ENCODE measurements at places on chromosomes 1 and 21. TPM values are rescaled to one million over a fixed set of nuclear protein-coding genes. Genes with fewer than 3 reads are reported as not detected.

GRCh38 chr1:64171797-64172281 lies 31.6 kb upstream of the UBE2U start:
- DNase-seq: no peak

DNA sequence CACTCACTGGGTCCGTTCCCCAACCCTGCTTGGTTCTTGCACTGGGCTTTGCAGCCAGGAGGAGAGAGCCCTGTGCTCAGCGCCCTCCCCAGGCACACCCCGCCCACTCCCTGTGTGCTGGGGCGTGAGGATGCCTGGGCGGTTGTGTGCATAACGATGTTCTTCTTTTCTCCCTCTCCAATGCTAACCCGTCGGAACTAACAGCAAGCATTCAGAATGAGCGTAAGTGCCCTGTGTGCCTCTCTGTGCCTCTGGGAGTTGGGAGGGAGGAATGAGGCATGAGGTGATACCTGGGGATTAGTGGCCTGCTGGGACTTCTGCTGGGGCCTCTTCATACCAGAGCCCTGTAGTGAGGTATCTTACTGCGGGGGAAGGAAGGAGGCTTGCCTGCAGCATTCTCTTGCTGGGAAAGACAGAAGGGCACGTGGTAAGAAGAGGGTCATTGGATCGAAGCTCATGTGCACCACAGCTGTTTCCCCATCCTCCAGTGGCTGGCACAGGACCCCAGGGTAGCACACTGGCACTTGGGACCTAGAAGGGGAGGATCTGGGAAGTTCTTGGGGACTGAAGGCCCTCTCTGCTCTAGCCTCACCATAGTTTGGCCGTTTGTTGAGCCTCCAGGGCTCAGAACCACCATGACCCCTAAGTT lies 79.8 kb downstream of the NFASC start:
- no peak for DNase-seq

- no peak for DNase-seq
Observed at GRCh38 chr21:33824156-33824941, 91.3 kb downstream of the ATP5PO start.

GRCh38 chr1:110070671-110071242 lies at the start of gene ALX3:
Gene ALX3, minus strand, starts transcription at chr1:110070672. Its CDS starts 60 bp downstream, at chr1:110070612.
- DNase-seq: no peak

Gene RIMS3
- polyA plus RNA-seq: 1.1 TPM

Gene KRTAP20-2
- not detected for polyA plus RNA-seq

DNA sequence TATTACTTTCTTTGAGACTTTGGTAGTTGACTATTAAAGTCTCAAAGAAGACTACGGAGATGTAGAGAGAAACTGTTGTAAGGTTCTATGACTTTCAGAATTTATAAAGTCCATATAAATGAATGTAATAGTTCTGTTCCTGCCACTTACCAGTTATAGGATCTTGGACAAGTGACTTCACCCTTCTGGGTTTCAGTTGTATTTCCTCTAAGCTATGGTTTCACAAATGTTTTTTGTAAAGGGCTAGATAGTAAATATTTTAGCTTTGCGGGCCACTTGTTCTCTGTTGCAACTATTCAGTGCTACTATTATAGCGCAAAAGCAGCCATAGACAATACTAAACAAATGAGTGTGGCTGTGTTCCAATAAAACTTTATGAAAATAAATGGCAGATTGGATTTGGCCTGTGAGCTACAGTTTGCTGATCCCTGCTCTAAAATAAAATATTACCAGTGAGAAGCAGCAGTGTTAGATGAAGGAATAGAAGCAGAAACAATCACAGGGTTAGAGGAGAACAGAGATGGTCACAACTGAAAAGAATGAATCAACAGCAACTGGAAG lies 14.7 kb downstream of the ZMPSTE24 start:
- no peak for DNase-seq

- no peak for DNase-seq
Observed at GRCh38 chr21:41045534-41046268, 122.3 kb upstream of the BACE2 start.

- DNase-seq: no peak
Observed at GRCh38 chr1:150765296-150765976, at the start of gene CTSS. Gene CTSS, minus strand, starts transcription at chr1:150765778. Its CDS starts 1,015 bp downstream, at chr1:150764763.

GRCh38 chr1:168379104-168379860 lies 98.6 kb downstream of the TBX19 start:
- no peak for DNase-seq

Gene TDRD5
- 0.39 TPM for polyA plus RNA-seq

Gene IARS2
- polyA plus RNA-seq: 76.4 TPM

Gene CLCNKB
- polyA plus RNA-seq: 5.7 TPM

- DNase-seq: no peak
Observed at GRCh38 chr1:226569879-226570547, 21.4 kb downstream of the STUM start.

Gene PRAMEF12
- not detected for polyA plus RNA-seq

Gene RAB42
- polyA plus RNA-seq: 6.7 TPM

GRCh38 chr1:66132324-66132723 lies 339.6 kb downstream of the PDE4B start:
- no peak for DNase-seq

GRCh38 chr1:56135069-56135863 lies 444.1 kb downstream of the PLPP3 start:
- no peak for DNase-seq

DNA sequence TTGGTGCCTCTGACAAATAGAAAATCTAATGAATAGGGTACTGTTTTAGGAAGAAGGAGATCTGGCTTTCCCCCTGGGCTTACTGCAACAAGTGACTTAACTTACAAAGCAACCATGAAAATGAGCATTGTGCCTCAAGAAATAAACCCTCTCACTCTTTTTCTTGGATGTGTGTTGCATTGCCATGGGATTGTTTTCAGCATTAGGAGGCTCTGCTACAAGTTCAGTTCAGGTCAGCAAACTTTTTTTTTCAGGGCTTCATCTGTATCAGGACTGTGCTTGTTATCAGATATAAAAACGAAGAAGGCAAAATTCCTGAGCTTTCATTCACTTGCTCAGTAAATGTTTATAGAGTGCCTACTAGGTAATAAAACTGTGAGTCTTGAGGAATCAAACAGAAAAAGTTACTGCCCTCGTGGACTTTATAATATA lies 37.8 kb upstream of the DOCK7 start:
- DNase-seq: no peak

Gene SOX13
- polyA plus RNA-seq: 58.0 TPM

DNA sequence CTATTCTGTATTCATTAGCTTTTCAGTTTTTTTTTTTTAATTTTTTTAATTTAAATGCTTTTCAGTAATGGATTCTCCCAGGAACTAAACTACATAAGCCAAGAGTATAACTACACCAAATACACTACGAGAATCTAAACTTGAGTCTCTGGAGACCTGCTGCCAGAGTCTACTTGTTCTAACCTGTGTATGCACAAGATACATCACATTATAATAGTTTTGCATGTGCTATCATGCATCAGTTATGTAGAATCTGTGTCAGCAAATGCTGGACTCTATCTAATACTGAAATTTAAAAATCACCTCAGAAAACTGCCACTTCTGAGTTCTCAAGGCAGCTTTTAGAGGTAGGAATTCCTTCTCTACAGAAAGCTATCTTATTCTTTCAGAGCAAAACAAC lies 146.3 kb upstream of the GREM2 start:
- DNase-seq: no peak
